RCC 7860 (cell line): ENCODE measurements at places on chromosomes 3 and 15.

DNA sequence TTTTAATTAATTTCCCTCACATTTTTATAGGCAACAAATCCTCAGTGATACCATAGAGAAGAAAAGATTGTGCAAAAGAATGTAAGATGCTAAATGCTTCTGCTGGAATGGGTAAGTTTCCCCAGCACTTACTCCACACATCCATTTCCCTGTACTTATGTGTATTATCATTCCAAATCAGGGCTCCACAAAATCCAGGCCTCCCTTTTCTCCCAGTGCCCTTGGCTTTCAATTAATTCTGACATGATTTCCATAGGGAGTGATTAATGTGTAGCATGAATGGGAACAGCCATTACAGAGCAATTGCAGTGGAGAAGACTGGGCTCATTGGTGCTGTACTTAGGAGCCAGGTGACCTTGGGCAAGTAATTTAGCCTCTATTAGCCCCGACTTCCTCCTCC lies 41.3 kb upstream of the UBE2E1 start:
- DNase-seq: no peak

- DNase-seq: no peak
Observed at GRCh38 chr3:99087277-99087676, 185.8 kb upstream of the DCBLD2 start.

DNA sequence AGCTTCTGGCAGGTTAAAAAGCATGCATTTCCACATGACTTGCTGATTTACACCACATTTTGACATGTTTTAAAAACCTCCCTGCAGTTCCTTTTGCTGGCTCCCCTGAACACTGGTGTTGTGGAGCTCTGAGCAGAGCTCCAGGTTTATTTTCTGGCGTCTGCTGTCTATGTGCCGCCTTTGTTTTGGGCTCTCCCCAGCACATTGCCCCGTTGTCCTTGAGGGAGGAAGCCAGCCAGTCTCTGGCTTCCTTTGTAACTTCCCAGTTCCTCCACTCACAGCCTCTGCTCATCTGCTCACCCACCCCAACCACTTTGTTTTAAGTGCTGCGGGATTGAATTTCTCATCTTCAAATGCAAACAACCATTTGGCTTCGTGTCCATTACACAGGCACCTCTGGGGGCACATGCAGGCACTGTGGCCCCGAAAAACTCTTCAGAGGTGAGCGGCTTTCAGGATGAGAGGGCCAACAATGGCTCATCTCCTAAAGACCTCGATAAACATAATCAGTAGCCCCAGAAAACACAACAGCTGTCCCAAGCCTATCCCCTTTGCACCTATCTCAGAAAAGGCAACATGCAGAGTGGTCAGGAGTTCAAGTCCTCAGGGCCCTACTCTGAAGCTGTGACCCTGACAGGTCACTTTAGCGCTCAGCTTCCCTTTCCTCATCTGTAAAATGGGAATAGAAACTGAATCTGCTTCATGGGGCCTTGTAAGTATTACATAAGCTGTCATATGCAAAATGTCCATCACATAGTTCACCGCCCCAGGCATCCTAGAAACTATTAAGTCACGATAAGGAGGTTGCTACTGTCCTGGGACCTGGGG lies 1.3 kb upstream of the MEF2A start:
- no peak for DNase-seq

DNA sequence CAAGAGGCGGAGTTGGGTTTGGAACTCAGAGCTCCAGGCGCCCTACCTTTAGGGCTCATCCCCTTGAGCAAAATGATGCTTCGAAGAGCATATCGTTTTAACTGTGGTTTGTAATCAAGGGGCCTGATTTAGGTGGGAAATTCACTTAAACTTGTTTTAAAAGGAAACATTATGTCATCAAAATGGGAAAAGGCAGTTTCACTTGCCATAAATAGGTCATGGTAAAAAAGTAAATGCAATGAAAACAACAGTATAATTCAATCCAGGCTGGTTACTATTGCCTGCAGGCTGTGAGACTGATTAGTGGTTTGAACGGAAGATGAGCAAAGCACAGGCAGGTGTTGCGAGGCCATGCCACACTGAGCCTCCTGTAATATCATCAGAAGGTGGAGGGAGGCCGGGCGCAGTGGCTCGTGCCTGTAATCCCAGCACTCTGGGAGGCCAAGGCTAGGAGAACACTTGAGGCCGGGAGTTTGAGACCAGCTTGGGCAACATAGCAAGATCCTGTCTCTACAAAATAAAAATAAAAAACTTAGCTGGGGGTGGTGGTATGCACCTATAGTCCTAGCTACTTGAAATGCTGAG lies 2.1 kb downstream of the HDAC11 start:
- DNase-seq: no peak

- DNase-seq: no peak
Observed at GRCh38 chr3:165196577-165197480, 645 bp upstream of the SLITRK3 start.

DNA sequence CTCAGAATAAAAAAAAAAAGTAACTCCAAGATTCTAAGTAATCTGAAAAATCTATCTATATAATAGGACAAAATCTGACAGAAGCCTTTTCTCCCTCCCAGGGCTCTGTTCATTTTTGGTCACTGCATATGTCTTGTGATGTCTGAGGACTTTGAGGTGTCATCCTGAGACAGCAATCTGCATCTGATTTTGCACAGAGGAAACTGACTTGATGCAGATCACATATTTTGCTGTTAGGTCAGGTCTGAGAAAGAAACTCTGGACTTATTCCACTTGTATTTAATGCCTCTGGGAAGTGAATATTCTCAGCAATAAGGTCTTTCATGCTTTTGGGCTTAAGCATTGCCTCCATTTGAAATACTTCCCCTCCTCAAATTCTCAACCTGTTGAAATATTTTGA lies 295.2 kb upstream of the THBS1 start:
- no peak for DNase-seq

GRCh38 chr15:79036323-79036722 lies 54.3 kb downstream of the RASGRF1 start:
- DNase-seq: no peak

GRCh38 chr15:80310776-80311175 lies 58.8 kb upstream of the CTXND1 start:
- no peak for DNase-seq

DNA sequence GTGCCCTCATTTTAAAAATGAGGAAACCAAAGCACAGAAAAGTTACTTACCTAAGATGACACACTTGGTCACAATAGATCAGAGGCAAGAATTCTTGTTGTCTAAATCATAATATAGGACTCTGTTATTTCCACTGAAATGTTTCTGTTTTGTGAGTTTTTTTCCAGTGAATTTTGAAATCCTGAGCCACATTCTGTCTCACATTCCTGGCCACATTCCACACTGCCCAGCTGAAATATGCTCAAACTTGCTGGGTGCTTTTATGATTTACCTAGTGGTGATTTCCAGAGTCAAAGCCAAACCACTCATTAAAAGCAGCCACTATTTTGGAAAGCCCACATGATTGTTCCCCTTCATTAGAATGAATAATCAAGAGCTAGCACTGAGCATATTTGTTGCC lies 82.3 kb upstream of the NPHP3 start:
- no peak for DNase-seq

DNA sequence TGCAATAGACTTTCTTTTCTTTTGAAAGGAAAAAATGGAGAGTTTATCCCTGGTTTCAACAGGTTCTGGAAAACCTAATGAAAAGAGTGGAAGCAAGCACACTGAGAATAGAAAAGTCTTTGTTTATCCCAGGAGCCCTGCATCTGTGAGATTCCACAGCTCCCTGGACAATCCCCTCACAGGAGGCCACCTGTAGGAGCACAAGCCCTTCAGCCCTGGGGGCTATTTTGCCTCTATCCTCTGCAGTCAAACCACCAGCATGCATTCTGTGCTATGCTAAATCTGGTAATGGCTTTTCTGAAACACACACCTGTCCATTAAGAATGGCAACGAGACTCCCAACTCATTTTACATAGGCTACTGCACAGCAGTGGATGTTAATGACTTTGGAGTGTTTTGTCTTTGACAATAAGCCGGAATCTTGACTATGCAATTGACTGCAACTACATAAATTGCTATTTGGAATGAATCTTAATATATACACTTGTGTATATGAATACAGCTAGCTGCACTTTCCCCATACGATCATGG lies 369.4 kb downstream of the NR2F2 start:
- no peak for DNase-seq
